ENCODE measurements at places on chromosomes 2 and 18.

- DNase-seq: no peak
These were observed 103.8 kb upstream of the ALKAL2 start for GRCh38 chr2:391696-392095.

DNA sequence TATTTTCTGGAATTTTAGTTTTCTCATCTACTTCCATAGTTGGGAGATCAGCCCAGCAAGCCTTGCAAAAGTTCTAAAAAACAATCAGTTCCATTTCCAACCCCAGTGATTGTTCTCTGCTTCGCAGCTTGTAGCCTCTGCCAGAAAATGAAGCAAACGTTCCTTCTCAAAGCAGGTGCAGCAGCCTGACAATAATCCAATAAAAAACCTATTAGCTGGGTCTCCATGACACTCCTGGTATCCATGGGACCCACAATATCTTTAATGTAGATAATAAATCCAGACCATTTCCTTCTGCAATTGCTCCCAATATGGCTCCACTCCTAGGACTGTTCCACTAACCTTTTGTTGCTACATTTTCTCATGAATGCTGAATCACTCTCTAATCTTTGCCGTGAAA, 140.8 kb upstream of the SETBP1 start:
- no peak for DNase-seq

DNA sequence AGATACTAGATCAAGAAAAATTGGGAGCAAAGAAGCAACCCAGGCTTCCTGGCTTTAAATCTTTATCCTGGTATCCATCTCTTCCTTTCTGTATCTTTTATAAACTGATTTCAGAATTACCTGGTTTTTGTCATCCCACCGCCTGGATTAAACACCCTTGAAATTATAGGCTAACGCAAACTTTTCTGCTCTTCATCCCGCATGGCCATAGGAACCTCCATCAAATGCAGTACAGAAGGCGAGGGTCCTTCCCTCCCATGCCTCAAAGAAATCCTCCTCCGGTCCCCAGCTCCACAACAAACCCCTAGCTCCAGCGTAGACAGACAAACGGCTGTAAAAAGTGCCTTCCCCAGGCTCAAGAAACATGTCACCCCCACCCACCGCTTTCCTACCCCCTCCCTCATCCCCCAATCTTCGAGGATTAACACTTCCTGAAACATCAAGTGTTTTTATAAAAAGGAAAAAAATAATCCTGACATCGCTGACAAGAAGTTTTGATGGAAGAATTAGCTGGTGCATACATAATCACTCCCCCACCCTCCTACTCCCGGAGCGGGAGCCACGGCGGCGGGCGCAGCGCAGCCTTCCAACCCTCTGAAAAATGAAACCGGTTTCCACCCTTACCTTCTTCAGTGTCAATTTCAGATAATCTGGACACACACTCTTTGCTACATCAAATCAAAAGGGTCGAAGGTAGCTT, 7.6 kb downstream of the DLX1 start:
- DNase-seq: no peak

DNA sequence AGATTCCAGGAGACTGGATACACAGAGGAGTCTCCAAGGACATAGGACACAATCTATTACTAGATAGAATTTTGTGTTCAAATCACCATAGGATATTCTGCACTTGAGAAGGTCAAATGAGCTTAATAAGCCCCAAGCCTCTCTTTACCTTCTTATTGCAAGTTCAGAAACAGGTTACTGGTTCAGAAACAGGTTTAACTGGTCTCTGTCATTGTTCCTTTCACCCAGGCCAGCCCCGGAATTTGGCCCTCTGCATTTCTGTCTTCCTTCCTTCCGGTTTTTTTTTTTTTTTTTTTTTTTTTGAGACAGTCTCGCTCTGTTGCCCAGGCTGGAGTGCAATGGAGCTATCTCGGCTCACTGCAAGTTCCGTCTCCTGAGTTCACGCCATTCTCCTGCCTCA, 700.2 kb downstream of the EPHA4 start:
- no peak for DNase-seq

GRCh38 chr2:100228415-100228814, 86.0 kb upstream of the AFF3 start:
- no peak for DNase-seq

- no peak for DNase-seq
These were observed 112.0 kb downstream of the CYP26B1 start for GRCh38 chr2:72035518-72036172.

DNA sequence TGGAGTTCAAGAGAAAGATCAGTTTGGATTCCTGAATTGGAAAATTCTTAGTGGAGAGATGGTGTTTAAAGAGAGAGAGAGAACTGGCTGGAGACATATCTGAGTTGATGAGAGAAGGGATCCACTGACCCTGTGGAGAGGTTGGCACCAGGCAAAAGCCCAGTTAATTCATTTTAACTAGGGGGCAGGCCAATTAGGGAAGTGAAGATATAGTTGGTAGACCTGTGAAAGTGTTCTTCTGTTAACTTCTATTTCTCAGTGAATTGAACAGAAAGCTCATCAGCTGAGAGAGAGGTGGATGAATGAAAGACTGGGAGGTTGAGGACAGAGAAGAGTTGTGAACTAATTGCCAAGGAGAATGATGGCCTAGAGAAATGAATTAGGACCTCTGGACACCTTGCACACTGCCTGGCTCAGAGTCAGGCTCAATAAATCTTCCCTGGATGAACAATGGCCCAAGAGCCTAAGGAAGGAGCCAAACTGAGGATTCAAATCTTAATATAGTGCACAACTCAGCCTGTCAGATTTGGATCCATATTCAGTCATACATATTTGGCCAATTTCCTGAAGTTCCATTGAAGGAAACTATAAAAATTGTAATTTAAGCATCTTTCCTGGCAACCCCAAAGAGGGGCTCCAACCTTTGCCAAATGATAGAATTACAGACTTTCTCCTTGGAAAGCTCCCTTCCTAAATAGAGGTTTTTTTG, 82.2 kb upstream of the RMDN2 start:
- no peak for DNase-seq

DNA sequence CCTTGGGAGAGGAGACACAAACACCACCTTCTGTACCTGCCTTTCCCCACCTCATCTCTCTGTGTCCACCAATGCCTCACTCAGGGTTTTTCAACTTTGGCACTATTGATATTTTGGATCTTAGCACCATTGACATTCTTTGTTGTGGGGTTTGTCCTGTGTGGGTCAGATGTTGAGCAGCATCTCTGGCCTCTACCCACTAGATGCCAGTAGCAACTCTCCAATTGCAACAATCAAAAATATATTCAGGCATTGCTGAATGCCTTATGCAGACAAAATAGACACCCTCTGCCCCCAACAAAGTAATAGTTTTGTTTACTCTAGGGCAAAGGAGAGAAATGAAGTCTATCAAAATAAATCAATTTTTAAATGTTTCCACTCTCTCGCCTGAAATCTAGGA, 1384.3 kb upstream of the NXPH2 start:
- DNase-seq: no peak

GRCh38 chr2:94982675-94983074, 42.8 kb upstream of the MAL start:
- no peak for DNase-seq

- DNase-seq: no peak
These were observed 488.9 kb upstream of the SOX11 start for GRCh38 chr2:5203134-5203755.

- DNase-seq: peak; percentile 29
These were observed 243.3 kb upstream of the NCKAP5 start for GRCh38 chr2:133811409-133812125.

DNA sequence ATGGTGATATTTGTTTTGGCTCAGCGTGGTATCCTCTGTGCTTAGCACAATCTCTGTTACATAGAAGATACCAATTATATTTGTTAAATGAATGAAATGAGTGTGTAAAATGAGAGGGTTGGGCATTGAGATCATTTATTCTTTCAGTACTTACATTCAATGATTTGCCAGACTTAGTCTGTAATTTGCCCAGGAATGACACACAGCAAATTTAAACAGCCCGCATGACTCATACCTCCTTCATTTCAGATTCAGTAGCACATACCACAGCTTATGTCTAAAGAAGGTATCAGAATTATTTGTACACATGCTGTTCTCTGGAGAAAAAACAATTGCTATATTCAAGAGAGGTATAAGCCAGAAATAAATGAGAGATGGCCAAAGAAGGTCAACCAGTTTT, 37.0 kb downstream of the KLHL14 start:
- no peak for DNase-seq

- DNase-seq: no peak
These were observed 315.7 kb downstream of the GBX2 start for GRCh38 chr2:235852526-235852920.

All from KBM-7 (cell line).